Esophagus muscularis mucosa (tissue), 4 donors: ENCODE measurements at places on chromosomes 7 and 10. TPM values are rescaled to one million over a fixed set of nuclear protein-coding genes. Genes with fewer than 3 reads are reported as not detected.

The OPALIN gene
- total RNA-seq: not detected

The C10orf71 gene
- not detected for total RNA-seq

The GPER1 gene
- 19.9 TPM for total RNA-seq

The ADCYAP1R1 gene
- total RNA-seq: 31.1 TPM

The LDB3 gene
- total RNA-seq: 24.1 TPM

The MKI67 gene
- total RNA-seq: 1.2 TPM

The POLR2J2 gene
- total RNA-seq: 2.0 TPM

The HMX2 gene
- total RNA-seq: not detected

The PRTFDC1 gene
- 8.3 TPM for total RNA-seq

The EBLN1 gene
- total RNA-seq: not detected

The PPP1R3A gene
- not detected for total RNA-seq

The GLI3 gene
- 17.8 TPM for total RNA-seq

The NOS3 gene
- total RNA-seq: 19.0 TPM

The VWC2 gene
- not detected for total RNA-seq

The BLVRA gene
- total RNA-seq: 99.5 TPM
